ENCODE measurements at places on chromosomes 5 and 9. TPM values are rescaled to one million over a fixed set of nuclear protein-coding genes. Genes with fewer than 3 reads are reported as not detected.

RMRP gene
- total RNA-seq, result 13,531 TPM

DMRT3 gene
- not detected for total RNA-seq

FCN1 gene
- not detected for total RNA-seq

GABRA6 gene
- total RNA-seq, result not detected

IL33 gene
- total RNA-seq, result 3.3 TPM

PCDHGA12 gene
- 3.5 TPM for total RNA-seq

IFNA2 gene
- total RNA-seq, result not detected

CYSRT1 gene
- total RNA-seq, result not detected

PCDHGA3 gene
- total RNA-seq, result 0.85 TPM

SHOC1 gene
- total RNA-seq, result not detected

SLC34A3 gene
- not detected for total RNA-seq

GPR151 gene
- not detected for total RNA-seq

PLPPR1 gene
- total RNA-seq, result not detected

CLTA gene
- 226 TPM for total RNA-seq

GFI1B gene
- not detected for total RNA-seq

PCA3 gene
- total RNA-seq, result not detected

All from A673 (cell line).